ENCODE measurements at places on chromosomes 16 and 17.

GRCh38 chr16:10972819-10973464 lies 28.6 kb downstream of the CLEC16A start:
- DNase-seq: no peak

- no peak for DNase-seq
These were observed 4.2 kb upstream of the SREBF1 start for GRCh38 chr17:17840751-17841591.

DNA sequence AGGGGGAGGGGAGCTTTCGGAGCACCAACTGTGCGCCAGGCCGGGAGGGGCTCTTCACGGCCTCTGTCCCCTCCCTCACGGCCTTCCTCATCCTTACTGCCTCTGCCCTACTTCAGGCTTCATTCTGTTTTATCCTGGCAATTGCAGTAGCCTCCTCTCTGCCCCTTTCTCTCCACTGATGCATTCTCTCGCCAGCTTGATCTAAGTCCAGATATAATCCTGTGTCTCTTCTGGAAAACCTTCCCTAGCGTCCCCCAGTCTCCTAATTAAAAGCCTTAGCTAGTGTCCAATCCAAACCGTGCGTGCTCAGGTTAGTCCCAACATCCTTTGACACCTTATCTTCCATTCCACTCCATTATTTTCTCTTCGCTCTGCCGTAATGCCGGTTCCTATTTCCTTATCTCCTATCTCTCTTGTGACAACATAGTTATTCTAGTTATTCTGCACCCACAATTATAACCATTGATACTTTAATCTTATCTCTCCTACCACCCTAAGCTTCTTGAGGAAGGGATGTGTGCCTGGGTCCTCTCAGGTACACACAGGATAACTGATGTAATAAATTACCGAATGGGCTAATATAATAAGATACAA lies 869 bp downstream of the ZNF48 start:
- no peak for DNase-seq

GRCh38 chr16:59899940-59900339 lies 1165.8 kb upstream of the GOT2 start:
- no peak for DNase-seq

DNA sequence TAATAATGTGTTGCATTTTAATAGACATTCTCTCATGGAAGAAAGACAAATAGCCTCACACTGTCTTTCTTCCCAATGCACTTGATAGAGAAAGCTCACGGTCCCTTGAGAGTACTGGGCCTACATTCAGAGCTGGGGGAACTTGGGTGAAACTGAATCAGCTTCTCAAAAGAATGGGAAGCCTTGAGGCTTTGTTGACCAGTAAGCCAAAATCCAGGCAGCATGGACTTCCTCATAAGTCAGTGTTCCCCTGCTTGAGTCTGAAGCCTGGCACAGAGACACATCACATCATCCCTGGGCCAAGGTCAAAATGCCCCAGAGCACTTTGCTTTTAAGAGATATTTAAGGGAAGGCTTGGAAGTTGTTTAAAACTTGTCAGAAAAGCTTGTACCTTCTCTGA lies 302.2 kb upstream of the SALL1 start:
- no peak for DNase-seq

GRCh38 chr16:23026784-23027362 lies 122.4 kb downstream of the USP31 start:
- no peak for DNase-seq

DNA sequence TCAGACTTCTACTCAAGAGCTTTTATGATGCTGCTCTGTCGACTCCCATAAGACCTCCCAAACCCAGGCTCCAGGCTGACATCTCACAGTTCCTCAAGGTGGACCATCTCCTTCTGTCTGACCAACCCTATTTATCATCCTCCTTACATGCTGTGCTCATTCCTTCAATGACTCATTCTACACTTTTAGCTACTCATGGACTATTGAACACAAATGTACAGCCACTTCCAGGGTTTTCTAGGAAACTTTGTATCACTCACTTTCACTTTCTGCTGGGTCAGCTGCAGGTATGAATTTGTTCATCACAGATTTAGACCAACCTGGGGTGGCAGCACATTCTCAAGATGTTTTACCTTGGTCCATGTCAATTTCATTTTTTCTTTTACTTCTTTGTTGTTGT lies 162.4 kb upstream of the FAM20A start:
- DNase-seq: no peak

GRCh38 chr16:80029761-80030481 lies 429.4 kb upstream of the MAF start:
- no peak for DNase-seq
